ENCODE measurements at places on chromosomes 1 and 21.

DNA sequence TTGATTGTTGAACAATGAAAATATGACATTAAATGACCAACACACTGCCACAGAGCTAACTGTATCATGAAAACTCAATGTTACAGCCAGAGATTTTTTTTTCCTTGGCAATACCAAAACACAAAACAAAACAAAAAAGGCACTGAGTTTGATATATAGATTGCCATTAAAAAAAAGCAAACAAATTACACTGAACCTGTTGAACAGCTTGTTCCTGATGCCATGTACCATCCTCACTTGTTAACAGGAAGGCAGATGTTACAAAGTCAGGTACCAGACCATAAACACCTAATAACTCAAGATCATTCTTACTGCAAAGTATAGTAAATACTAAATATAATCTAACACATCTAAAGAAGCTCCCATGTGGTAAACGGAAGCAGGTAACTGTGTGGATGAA lies 75.2 kb downstream of the ZNF644 start:
- no peak for DNase-seq

DNA sequence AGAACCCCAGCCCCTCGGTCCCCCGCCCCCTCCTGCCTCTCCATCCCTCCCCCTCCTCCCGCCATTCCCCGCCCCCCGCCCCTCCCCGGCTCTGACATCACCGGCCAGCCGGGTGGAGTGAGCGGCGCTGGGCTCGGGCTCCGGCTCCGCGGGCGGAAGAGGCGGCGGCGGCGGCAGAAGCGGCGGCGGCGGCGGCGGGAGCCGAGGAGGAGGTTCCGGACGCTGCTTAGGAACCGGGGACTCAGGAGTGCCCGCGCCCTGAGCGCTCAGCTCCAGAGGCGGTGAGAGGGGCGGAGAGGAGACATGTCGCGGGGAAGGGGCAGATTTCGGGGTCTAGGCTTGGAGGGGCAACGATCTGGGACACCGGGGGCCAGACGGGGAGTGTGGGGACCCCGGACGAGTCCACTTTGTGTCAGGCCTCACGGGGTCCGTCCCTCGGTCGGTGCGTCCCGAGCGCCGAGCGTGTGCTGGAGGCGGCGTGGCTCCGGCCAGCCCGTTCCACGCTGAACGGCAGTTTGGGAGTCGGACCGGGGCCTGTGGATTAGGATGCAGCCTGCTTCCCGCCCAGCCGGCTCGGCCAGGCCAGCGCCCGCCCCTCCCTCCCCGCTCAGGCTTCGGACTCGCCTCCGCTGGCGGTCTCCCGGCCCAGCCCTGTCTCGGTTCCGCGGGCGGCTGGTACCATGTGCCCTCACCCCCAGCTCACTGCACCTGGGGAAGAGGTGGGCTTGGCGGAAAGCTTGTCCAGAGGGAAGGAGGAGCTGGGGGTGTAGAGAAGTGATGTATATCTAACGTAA lies at the start of gene PEA15:
PEA15 (plus strand) TSS at position 143 of the 794 bp plus-strand sequence. CDS start 6,161 bp downstream, outside the sequence.
- DNase-seq: no peak

GRCh38 chr1:166237675-166238074 lies 70.9 kb upstream of the FAM78B start:
- no peak for DNase-seq

DNA sequence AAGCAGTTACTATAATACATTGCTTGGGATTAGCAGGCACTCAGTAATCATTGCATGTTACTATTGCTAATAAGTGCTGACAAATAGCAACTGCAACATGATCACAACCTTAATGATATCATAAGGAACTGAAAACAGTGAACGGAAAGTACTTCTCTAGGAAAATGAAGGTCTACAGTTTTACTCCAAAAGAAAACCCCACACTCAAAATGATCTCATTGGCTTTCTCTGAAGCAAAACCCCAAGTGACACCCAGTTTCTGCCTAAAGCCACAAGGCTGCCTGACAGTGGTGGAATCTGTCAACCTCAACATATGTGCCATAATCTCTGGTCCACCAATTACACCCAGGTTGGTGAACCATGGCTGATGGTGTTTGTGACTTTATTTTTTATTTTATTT lies 137.6 kb downstream of the PTGER3 start:
- no peak for DNase-seq

DNA sequence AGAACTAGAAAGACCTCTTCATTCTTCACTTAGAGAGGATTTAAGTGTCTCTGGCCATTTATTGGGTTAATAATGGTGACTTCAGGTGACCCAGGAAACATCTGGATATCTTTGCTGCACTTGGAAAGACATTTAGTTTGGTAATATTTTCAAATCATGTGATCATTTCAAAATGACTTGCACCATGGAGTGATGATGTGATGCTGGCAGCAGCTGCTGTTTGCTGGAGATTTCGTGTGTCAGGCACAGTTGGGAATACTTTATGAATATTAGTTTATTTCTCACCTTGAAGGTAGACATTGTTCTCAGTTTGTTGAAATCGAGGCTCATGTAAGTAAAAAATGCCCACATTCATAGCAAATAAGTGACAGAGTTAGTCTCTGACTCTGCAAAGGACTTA lies 236.0 kb downstream of the DISC1 start:
- no peak for DNase-seq

DNA sequence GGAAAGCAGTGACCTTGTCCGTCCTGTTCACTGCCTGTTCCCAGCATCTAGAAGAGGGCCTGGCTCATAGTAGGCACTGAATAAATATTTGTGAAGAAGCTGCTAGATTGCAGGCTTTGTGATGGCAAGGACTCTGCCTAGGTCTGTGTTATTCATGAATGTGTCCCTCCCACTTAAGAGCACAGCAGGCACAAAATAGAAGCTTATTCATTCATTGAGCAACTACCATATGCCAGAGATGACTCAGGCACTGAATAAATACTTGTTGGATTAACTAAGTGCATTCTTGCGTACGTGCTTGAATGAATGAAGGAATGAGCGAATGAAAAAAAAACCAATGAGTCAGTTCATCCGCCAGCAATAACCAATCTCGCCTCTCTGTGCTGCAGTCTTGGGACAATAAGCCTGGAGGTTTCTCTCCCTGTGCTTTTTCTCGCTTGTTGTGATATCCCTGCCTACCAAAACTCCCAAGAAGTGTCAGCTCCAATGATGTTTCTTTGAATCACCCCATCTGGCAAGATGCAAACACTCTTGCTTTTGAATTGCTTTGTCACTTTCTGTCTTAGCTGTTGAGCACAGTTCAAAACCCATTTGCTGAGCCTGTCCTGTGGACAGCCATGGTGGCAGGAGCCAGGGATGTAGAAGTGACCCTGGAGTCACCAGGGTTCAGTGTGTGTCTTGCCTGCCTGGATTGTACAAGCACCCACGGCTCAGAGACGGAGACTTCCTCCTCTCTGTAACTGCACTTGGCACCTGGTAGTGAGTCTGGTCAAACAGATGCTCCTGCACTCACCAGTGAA lies 143.9 kb downstream of the KAZN start:
- no peak for DNase-seq

GRCh38 chr1:207748737-207749528 lies 2.9 kb upstream of the CD46 start:
- no peak for DNase-seq

GRCh38 chr1:212219679-212220463 lies 65.3 kb upstream of the PPP2R5A start:
- DNase-seq: no peak

DNA sequence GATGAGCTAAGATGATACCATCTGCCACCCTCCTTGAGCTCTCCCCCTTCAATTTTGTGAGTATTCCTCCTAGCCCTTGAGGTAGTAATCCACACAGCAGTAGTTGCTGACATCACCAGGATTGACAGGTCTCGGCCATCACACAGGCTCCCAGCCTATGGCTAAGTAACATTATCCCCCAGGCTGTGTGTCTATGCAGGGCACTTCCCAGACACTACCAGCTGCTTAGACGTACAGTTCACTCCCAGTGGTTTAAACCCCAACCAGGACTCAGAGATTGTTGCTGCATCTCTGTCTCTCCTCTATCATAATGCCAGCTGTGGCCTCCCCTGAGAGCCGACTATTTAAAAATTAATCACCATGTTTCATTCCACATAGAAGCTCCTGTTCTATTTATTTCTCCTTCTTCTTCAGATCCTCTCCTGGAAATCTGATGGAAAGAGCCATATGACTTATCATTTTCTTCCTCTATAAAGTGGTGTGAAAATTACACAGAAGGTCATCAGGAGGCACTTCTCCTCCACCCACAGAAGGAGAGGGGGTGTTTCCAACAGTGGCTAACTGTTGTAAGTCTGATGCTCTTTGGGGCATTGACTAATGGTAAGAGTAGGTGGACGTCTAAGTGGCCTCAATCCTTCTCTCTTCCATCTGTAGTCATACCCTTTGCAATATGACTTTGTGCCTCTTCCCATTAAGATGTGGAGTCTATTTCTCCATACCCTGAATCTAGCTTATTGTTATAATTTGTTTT lies 396.3 kb downstream of the SETD4 start:
- DNase-seq: no peak

DNA sequence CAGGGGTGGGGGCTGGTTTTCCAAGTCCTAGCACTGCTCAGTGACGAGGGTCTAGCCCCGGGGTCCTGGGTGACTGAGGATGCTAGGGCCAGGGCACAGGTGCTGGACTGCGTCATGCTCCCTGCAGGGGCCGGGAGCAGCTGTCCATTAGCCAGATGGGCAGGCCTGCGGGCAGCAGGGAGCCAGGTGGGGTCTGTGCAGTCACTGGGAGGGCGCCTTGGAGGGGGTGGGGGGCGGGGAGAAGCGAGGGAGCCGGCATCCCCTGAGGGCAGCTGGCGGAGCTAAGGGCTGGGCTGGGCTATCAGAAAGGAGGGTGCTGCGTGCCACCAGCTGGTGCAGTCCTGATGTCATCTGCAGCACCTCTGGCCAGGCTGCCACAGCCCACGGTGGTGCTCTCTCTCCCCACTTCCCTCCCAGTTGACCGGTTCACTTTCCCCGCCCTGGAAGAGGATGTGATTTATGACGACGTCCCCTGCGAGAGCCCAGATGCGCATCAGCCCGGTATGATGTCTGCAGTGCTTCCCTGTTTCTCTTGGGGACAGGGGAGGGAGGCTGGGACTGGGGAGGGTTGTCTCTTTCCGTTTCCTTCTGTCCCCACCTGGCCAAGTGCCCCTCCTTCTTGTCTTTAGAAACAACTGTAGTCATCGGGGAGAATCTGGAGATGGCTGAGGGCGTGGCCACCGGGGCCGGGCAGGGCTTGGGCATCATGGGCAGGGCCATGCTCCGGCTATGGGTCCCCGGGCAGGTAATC lies 63.8 kb downstream of the ARHGEF10L start:
- DNase-seq: no peak

DNA sequence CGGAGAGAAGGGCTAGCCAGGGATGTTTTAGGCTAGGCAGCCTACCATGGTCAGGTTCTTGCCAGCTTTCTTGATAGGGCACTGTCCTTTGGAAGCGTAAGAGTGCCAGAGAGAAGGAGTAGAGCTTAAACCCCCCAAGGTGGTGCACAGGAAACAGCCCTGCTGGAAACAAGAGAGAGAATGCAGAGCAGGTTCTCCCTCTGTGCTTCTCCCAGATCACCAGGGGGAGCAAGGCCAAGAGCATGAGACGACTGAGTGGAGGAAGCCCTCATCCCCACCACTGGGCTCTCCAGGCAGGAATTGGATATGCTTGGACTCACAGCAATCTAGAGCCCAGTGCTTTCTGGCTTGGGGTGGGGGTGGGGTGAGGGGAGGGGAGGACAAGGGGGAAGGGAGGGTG lies 49.8 kb downstream of the ATP2B4 start:
- no peak for DNase-seq

DNA sequence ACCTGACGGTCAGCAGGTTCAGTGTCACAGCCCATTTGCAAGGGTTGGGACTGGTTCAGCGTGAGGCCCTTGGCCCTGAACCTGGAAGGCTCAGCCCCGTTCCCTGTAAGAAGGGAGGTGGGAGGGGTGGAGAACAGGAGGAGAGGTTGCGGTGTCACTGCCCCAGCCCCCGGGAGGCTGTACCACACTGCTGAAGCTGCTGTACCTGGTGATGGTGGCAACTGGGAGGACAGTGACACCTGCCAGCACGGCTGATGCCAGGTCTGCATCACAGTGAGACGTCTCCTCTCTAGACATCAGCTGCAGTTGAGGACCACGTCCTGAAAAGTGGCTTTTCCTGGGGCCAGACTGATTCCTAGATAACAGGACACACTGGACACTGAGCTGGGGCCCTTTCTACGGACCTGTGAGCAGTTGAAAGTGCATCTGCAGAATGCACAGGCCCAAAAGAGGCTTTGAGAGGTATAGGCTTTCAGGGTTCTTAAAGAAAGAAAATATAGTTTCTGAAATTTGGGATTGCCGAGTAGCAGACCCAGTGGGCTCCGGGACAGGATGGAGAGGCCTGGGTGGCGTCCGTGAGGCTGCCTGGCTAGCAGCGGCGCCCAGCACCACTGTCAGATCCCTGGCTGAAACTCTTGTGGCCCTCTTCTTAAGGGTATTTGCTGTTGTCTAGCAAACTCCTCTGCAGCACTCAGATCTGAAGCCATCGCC lies 47.7 kb downstream of the COQ8A start:
- no peak for DNase-seq

DNA sequence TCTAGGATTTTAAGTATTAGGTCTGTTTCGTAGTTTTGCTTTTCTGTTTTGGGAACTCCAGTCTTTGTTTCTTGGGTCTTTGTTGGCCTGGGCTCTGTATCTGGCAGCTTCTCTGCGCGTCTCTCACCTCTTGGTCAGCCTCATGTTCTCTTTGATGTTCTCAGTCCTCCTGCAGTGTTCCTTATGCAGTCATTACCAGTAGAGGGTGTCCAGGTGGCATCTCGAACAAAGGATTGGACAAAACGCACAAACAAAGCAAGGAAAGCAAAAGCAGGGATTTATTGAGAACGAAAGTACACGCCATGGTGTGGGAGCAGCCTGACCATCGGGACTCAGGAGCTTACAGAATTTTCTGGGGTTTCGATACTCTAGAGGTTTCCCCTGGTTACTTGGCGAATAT lies 133.7 kb upstream of the COL6A1 start:
- DNase-seq: no peak

DNA sequence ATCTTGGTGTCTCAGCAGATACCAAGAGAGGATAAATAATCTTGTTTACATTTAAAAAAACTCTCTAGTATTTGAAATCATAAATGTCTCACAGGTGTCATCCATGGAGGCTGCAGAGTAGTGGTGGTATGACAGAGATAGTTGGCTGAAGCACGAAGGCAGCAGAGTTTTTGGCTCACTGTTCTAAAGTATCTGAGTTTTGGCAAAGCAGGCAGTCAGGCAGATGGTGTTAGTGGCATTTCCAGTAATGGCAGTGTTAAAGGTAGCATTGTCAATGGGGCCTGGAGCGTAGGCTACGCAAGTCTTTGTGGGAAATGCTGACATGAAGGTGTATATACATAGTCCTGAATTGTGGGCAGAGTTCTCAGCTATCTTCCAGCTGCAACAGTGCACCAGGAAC lies 68.5 kb upstream of the HSD17B7 start:
- no peak for DNase-seq

Data from NCI-H1436 treated with DMSO at 0.1 percent for 48 hours (cell line).